Stimulated activated CD4-positive, alpha-beta T cell treated with anti-CD3 and anti-CD28 coated beads, TNF-alpha, amount 100 ng/mL, for 24 hours (primary cell): ENCODE measurements at places on chromosomes 6 and 20.

- DNase-seq, result no peak
These were observed 24.3 kb upstream of the FANCE start for GRCh38 chr6:35427851-35428321.

- no peak for DNase-seq
These were observed 251.1 kb downstream of the FOXC1 start for GRCh38 chr6:1860756-1861348.

DNA sequence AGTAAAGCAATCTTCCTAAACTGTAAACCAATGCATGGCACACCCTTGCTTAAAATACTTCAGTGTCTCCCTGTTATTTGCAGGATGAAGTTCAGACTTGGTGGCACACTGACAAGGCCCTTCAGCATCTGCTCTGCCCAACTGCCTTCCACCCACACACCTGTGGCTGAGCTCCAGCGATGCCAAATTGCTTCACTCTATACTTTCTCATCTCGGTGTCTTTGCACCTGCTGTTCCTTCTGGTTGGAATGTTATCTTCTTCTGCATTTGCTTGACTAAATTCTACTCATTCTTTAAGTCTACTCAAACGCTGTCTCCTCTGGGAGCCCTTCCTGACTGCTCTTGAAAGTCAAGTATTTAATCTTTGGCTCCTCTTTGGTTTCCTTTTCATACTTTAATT, 100.1 kb upstream of the SUPT3H start:
- no peak for DNase-seq

DNA sequence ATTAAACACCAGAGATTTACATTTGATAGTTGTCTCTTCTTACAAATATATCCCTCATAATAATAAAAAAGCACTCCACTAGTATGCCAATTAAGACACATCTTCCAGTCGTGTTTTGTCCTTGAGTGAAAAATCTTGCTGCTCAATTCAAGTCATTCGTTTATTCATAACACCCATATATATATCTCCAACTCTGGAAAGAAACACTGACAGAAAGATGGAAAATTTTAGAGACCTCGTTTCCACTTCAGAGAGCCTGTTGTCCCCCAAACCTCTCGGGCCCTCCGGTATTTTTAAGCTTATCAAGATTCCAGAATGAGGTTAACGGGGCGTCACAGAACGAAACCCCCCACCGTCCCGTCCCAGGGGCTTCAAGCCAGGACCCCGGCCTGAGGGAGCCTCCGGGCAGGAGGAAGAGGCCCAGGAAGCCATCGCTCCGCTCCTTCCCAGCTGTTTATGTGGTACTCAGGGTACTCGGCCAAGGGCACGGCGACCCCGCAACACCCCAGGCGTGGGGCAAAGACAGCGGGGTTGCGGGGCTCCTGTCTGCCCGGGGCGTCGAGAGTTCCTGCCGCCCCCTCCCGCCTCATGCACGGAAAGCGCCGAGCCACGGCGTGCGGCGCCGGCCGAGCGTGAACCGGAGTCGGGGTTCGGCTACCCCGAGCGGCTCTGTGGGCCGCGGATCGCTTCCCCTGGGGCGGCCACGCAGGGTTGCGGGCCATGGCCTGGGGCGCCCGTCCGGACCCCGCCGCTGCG, 623 bp upstream of the SNX9 start:
- DNase-seq, result no peak

DNA sequence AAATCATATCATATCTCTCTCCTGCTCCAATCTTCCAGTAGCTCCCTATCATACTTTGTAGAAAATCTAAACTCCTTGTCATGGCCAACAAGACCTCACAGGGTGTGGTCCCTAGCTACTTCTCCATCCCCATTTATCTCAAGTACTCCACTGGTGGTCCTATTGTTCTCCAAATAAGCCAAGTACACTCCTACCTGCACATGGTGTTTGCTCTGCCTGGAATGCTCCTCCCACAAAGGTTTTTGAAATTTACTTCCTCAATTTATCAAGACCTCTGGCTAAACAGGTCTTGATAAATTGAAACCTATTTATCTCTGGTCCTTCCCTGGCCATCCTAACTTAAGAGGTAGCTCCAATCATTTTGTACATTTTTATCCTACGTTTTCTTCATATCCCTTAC, 12.1 kb downstream of the TMX4 start:
- DNase-seq, result no peak

GRCh38 chr6:44676826-44677433, 289.4 kb downstream of the CDC5L start:
- DNase-seq, result no peak

- DNase-seq, result no peak
These were observed 117.4 kb downstream of the TTLL2 start for GRCh38 chr6:167442245-167442644.

DNA sequence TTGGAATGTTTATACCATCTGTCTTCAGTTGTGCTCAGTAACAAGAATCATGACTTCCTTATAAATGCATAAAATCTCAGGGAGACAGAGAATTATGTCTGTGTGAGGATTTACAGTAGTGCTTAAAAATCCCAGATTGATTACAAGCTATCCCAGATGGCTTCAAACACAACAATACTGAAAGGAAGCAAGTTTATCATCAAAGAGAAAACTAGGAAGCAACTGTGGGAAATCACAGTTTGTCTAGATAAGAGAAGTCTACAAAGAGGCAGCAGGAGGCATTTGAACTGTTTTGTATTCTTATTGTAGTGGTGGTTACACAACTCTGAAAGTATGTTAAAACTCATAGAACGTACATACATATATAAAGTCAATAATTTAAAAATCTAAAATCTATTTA, 104.4 kb upstream of the SALL4 start:
- no peak for DNase-seq

DNA sequence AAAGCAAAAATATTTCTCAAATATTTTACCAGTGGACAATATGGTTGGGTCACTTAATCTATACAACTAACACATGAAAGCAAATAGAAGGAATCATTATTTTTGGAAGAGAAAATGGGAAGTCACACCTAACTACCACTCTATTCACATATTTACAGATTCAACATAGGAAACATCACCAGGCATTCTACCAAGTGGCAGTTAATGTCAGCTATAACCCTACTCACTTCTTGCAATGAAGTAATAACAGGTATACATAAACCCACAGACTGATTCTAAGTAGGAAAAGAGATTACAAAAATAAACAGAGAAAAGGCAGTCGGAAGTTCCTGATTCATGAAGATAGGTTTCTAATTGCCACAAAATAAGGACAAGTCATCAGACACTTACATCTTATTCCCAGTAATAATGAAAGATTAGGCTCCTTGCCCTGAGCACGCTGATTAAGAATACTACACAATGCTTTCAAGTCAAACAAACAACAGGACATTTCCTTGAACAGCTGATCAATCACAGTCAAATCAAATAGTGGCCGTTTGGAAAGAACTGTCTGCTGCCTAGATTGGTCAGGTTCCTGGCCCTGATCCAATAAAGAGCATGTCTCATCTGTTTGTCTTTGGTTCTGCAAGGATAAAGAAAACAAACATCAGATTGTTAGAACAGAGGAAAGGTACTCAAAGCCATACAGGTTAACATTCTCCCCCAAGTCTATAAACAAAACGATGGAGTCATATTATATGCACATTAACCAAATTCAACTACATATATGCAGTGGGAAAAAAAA, 79.2 kb upstream of the PLN start:
- no peak for DNase-seq

GRCh38 chr6:9252799-9253198, 817.5 kb upstream of the SLC35B3 start:
- DNase-seq, result no peak

GRCh38 chr6:124056407-124057334, 253.0 kb downstream of the NKAIN2 start:
- DNase-seq, result no peak
